ENCODE measurements at places on chromosomes 5 and 9.

- no peak for DNase-seq
Measured at GRCh38 chr5:93267276-93267675, 313.7 kb downstream of the NR2F1-AS1 start.

GRCh38 chr9:8715788-8716187 is 916.2 kb upstream of the DMAC1 start:
- DNase-seq = no peak

- no peak for DNase-seq
Measured at GRCh38 chr5:175690586-175690985, 32.7 kb downstream of the HRH2 start.

GRCh38 chr9:113483676-113484257 is 20.2 kb downstream of the RGS3 start:
- no peak for DNase-seq

All from activated naive CD4-positive, alpha-beta T cell treated with Interleukin-2 at 50 U/mL for 16 hours (primary cell).